ENCODE measurements at places on chromosomes 5 and 9.

DNA sequence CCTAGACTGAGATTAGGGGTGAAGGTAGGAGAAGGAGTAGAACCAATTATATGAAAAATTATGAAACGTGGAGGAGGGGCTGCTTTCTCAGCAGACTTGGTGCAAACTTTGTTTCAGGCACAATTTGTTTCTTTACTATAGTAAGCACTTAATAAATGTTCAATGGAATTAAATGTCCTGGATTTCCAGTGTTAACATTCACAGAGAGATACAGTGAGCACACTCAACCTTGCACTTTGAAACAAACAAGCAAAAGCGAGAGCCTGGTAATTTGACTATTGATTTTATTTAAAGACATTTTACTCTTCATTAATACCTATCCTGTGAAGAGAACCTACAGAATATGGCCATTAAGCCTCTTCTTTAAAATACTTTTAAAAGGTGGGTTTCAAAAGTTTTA, 933 bp downstream of the LECT2 start:
- DNase-seq, result no peak

- no peak for DNase-seq
Observed at GRCh38 chr5:124961521-124961920, 215.1 kb upstream of the ZNF608 start.

- no peak for DNase-seq
Observed at GRCh38 chr5:103487218-103487617, 75.4 kb downstream of the NUDT12 start.

DNA sequence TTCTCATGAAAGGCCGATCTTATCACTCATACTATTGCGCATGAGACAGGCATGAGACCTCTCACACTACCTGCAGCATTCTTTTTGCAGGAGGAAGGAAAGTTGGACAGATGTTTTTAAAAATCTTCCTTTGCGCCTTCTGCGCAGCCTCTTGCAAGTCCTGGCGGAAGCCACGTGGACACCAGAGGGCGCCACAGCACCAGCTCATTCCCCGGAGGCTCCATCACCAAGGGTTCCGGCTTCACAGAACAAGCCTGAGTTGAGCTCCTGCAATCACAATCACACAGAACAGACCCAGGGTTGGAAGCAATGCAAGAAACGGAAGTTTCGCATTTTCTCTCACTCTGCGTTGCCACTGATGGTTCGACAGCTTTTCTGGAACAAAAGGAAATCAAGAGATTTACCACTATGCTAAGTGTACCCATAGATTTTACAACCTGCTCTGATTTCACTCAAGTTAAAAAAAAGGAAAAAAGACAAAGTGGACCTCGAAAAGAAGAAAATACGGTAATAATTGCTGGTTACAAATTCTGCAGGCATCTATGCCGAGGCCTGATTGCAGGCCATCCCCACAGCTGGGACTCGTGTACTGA, 304.7 kb upstream of the MSX2 start:
- DNase-seq, result peak; percentile 53

DNA sequence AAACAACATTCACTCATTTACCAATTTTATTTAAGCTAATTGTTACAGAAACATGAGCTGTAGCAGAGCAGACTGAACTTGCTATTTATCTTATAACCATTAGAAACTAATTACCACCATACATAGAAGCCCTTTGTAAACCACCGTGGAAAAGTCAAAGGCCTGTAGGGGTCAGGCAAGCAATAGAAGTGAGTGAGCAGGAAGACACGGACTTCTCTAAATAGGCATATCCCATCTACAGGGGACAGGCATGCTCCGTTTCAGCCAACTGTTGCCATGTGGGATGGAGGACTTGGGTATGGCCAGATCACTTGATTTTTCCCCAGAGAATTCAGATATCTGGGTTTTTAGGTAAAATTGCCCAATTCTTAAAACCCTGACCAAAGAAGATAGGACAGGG, 44.8 kb downstream of the PRRC1 start:
- DNase-seq, result no peak

- no peak for DNase-seq
Observed at GRCh38 chr5:133041157-133041784, 10.5 kb upstream of the HSPA4 start.

DNA sequence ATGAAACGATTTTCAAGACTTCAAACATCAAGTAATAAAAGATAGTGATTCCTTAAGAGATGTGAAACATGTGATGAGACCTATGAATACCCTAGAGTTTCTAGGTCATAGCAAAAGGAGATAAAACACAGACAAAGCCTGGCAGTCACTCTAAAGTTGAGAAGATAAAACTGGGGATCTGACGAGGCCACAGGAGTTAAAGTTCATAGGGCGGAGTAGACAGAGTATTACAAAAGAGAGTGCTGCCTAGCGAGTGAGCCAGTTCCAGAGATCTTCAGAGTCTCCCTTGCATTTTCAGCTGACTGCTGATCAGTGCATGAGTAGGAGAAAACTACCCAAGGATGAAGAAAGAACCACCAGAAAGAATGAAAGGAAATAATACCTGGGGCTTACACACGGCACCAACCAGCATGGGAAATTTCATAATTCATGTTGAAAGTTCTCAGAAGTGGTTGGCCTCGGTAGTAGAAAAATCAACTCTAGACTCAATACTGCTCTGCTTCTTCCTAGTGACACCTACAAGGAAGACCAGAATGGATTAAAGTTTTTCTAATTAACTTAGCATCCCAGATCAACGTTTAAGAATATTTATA, 30.4 kb downstream of the FBXO4 start:
- DNase-seq, result no peak

- DNase-seq, result no peak
Observed at GRCh38 chr9:125525921-125526631, 180.9 kb downstream of the MAPKAP1 start.

- no peak for DNase-seq
Observed at GRCh38 chr5:131068076-131068475, 97.0 kb downstream of the HINT1 start.

GRCh38 chr5:162392336-162392735, 324.8 kb downstream of the GABRG2 start:
- DNase-seq, result no peak
